CD4-positive, alpha-beta T cell treated with Interleukin-15 for 1 hour (primary cell): ENCODE measurements at places on chromosomes 13 and 19.

- DNase-seq, result no peak
These were observed 17.5 kb downstream of the ATP8B3 start for GRCh38 chr19:1794424-1795172.

DNA sequence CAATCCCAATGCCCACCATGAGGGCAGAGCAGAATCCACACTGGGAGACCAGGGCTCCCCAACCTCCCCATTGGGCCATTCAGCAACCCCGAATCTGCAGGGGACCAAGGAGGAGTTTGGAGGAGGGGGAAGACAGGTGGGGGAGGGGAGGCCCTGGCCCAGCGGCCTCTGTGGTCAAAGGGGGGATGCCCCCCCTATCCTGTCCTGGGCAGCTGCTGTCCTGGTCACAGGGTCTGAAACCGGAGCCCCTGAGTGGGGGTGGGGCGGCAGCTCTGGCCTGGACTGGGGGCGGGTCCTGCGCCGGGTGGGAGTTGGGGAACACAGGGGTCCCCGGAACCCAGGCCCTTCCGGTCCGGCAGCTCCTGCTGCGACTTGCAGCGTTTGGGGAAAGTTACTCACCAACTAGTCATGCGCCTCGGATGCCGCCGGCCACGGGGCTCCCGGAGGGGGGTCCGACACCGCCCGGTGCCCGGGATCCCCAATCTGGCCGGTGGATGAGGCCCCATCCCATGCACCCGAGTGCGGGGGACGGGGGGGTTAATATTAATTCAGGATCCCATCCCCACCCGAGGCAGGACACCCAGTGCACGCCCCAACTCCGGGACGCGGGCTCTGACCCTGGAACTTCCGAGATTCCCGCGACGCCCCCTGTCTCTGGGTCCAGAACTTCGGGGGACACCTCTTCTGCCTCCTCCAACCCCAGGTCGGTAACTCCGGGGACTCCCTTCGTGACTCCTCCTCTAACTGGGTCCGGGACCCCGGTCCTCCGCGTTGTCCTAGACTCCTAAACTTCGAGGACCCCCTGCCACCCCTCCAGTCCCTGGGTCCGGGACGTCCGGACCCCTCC is 872 bp downstream of the HOMER3 start:
- peak; percentile 37 for DNase-seq

GRCh38 chr19:56670961-56671612 is 470 bp downstream of the ZNF835 start:
- DNase-seq, result no peak

DNA sequence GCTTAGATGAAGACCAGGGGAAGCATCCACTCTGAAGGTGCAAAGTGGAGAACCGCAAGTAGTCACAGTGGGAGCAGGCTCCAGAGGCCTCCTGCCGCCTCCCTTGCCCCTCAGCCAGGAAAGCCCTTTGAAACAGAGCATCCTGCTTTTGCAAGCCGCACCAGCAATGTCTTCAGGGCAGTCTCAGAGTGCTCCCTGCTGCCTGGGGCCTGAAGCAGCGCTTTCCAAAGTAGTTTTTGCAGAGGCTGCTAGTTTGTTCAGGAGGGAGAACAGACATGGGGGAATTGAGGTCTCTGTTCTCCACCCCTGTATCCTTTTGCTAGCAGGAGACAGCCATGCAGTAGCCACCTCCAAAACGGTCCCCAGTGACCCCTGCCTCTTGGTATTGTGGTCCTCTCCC is 15.8 kb upstream of the POP4 start:
- no peak for DNase-seq

DNA sequence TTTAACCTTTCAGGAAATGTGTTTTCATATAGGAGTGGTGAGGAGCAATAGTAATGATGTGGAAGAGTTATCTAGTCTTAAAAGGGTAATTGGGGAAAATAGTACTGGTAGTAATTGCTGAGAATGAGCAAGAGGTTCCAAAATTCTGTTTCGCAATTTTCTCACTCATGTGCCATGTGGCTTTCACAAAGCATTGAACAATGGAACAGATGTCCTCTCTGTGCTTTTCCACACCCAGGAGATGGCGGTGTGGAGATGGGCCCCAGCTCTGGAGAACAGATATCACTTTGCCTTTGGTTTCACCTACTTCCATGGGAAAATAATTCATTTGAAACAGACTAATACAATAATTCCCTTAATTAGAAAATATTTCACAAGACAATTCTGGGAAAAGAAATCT is 170.0 kb upstream of the SLC10A2 start:
- no peak for DNase-seq

DNA sequence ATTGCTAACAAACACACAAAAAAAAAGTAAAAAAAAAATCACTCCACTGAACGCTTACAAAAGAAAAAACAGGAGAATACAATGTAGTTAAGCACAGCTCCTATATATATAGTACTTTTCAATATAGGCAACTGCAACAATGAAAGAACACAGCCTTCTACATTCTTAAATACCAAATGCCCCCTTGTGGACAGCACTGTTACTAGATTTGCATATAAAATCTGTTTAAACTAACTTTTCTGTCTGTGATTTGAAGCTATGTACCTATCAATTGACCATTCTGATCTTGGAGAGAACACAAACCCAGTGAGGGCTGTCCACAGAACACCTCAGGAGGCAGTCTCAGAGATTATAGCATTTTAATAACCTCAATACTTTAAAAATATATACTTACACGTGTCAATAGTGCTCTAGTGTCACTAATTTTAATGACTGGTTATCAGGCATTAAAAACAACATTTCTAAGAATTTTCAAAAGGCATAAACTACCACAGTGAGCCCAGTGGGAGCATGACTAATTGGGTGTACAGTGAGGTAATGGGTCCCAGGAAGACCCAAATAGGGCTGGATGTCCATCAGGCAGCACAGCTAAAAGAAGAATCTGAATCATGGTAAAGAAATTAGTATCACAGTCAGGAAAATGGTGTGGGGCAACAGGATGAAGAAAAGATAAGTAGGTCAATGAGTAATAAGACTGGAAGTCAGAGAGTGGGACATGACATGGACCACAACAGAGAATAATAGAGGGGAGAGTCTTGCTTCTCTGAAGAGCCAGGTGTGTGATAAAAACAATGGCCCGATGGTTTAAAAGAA is 22.2 kb downstream of the CCDC169 start:
- DNase-seq, result no peak

DNA sequence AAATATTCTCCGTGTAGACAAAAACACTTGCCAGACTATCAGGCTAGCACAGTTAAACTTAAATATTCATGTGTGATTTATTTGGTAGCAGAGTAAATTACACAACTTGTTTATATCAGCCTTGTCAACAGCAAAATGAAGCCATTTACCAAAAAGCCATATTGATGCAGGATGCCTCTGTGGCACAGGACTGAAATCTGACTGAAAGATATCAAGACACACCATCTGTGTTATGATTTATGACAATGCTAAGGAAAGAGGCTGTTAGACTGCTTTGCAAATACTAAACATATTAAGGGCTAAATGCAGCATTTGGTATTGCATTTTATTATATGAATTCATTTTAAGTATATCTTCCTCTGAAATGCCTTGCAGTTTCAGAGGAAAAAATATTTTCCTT is 44.8 kb upstream of the FNDC3A start:
- DNase-seq, result no peak

DNA sequence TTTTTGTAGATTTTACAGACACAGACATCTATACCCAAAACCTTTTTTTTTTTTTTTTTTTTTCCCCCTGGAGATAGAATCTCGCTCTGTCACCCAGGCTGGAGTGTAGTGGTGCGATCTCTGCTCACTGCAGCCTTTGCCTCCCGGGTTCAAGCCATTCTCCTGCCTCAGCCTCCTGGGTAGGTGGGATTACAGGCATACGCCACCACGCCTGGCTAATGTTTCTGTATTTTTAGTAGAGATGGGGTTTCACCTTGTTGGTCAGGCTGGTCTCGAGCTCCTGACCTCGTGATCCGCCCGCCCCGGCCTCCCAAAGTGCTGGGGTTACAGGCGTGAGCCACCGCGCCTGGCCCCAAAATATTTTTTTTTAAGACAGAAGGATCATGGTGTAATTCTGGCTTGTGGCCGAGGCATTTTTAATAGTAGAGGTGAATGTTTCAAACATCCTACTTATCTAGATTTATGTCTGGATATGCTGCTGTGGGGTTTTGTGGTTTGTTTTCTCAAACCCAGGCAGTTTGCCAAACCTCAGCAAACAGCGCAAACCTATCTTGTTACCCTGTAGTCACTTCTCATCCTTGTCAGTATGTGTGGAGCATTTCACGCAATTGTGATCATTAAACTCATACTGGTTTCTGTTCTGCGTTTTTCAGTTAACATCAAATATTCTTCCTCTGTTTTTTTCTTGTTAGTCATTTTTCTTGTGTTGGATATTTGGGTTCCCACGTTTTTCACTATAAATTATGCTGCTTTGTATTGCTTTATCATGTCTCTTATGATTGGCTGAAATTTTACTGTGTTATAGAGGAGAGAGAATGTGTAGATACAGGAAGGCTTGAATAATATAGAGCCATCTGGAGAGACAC is 36.2 kb upstream of the GARRE1 start:
- DNase-seq, result peak; percentile 74

- no peak for DNase-seq
These were observed 9.6 kb downstream of the INSL3 start for GRCh38 chr19:17811681-17812080.

DNA sequence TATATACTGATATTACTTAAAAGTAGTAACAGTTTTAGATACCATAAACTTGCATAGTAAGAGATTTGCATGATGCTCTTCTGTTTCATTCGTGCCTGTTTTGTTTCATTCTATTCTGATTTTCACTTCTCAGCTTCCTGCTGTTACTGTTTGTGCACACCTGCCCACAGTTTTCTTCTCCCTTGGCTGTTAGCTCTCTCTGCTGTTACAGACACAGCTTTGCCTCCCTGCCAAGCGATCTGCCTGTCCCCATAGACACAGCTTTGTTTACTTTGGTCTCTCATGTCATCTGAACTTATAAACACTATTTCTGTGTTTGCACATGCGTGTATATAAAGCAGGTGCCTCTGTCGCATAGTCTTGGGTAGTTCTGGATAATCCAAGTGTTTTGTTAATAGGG is 21.4 kb upstream of the UPF3A start:
- no peak for DNase-seq

GRCh38 chr13:23510979-23511735 is 59.1 kb upstream of the TNFRSF19 start:
- DNase-seq, result no peak

GRCh38 chr13:28401303-28402056 is 93.4 kb downstream of the FLT1 start:
- no peak for DNase-seq

DNA sequence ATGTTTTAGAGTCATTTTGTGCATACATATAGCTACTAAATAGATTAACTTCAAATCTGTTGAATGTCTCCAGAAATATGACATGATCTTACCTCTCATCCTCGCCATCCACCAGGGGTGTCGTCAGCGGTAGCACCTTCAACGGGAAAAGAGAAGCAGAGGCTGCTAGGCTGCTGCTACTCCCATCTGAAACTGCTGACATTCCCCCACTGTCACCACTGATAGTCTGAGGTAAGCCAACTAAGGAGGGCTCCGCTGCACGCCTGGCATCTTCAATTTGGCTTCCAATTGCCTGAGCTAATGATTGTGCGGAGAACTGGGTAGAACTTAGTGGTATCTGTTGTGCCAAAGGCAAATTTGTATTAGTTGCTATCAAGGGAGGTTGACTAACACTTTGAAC is 3.1 kb downstream of the TSC22D1 start:
- no peak for DNase-seq

DNA sequence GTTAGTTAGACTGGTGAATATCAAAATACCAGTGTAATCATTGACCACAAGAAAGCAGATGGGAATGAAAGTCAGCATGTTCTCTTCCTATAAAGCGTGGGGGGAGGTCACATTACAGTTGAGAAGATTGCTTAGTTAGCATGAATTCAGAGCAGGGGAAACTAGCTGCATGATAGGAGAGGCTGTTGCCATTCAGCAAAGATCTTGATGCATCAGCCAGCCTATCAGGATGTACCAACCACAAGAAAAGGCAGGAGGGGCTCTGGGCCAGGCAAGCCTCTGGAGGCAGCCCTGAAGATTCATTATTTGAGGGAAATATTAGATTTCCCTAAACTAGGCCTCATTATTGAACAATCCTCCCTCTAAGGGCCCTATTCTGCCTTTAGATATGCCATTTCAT is 5.0 kb upstream of the MTMR6 start:
- no peak for DNase-seq

DNA sequence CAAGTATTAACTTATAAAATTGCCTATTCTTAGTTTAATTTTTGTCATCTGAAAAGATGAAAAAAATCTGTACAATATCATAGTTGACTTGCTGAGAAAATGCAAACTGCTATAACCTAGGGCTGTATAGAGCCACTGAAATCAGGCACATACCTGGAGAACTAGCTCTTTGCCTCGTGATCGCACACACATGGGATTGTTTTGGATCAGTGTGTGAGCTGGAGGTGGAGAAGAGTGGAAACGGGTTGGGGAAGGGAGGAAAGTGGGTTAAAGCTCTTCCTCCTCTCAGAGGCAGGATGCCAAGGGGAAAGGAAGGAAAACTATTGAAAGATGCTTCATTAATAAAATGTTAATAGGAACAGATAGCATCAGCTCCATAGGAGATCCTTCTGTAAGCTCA is 2.7 kb downstream of the MTUS2 start:
- DNase-seq, result no peak

DNA sequence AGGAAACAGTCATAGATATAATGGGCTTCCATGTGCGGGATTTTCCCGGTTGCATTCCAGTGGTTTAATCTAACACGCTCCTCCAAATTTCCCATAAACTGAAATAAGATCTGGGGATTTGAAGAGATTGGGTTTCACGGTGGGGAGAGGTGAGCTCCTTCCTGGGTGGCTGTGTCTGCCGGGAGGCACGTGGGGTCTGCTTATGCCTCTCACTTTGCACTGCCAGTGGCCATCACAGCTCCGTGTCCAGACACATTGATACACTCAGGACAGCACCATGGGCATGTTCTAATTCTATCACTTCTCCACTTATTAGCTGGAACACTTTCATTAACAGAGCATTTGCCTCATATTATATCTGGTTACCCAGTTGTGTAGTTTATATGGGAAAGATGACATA is 73.4 kb downstream of the SOX1 start:
- DNase-seq, result no peak

GRCh38 chr13:32201809-32202208 is 113.4 kb downstream of the ZAR1L start:
- DNase-seq, result no peak

GRCh38 chr13:106573284-106573846 is 5.4 kb upstream of the ARGLU1 start:
- DNase-seq, result no peak

DNA sequence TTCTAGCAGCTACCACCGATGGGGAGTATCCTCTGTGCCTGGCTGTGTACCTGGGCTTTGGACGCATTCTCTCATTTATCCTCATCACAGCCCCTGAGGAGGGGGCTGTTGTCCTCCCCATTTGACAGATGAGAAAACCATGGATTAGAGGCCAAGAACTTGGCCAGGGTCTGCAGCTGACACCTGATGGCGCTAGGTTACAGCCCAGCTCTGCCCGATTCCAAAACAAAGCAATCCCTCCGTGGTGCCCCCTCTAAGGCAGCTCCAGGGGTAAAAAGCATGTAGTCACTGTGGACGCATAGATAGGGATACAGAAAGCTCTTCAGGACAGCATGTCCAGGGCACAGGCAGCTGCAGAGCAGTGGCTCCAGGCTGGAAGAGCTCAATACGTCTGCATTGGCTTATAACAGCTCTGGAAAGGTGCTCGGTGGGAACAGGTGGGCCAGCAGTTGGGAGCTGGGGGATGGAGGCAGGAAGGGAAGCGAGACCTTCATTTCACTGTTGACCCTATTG is 35.4 kb upstream of the UQCRFS1 start:
- no peak for DNase-seq
